ENCODE measurements at places on chromosomes 1 and 21. TPM values are rescaled to one million over a fixed set of nuclear protein-coding genes. Genes with fewer than 3 reads are reported as not detected.

DNA sequence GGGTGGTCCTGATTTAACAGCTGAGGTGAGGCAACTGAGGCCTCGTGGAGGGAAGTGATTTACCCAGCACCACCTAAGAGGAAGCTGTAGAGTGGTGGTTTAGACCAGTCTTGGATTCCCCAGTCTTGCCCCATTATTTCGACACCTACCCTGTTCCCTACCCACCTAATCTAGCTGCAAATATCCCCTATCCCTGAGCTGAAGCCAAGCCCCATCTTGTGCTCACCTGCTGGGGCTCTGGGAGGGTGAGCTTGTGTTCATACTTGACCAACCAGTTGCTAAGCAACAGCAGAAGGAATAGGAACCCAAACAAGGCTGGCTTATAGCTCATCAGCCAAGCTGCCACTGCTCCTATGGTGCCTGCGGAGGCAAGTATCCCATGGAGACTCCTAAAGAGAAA, 2.0 kb downstream of the TEX46 start:
- DNase-seq: no peak

- DNase-seq: no peak
Observed at GRCh38 chr1:201026836-201027235, 3.3 kb upstream of the KIF21B start.

Gene VAV3
- 5.4 TPM for total RNA-seq

DNA sequence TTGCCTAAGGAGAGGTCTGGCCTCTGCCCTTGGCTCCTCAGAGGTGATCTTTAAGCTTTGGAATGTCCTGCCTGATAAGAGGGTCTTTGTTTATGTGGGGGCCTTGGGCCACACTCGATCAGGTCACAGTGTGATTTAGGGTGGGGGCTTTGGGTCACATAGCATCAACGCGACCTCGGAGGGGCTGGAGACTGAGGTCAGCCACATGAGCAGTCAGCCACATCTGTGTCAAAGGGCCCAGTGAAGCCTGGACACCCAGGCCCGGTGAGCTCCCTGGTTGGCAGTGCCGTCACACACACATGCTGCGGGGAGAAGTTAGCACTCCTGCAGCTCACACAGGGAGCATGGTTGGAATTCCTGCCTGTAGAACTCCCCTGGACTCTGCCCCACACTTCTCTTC, 345.0 kb downstream of the NPHP4 start:
- no peak for DNase-seq

Gene PPP1R8
- 24.6 TPM for total RNA-seq

All from omental fat pad (tissue), 4 donors.